T-cell (primary cell): ENCODE measurements at places on chromosomes 12 and 14. TPM values are rescaled to one million over a fixed set of nuclear protein-coding genes. Genes with fewer than 3 reads are reported as not detected.

GRCh38 chr12:109346920-109347319, 780 bp upstream of the MYO1H start:
- no peak for DNase-seq

- DNase-seq: no peak
These were observed 2.0 kb upstream of the CCDC197 start for GRCh38 chr14:93994919-93995682.

GRCh38 chr12:26036877-26037276, 78.4 kb downstream of the RASSF8 start:
- no peak for DNase-seq

Gene TRPV4
- not detected for total RNA-seq

Gene WNT1
- 0.47 TPM for total RNA-seq

Gene RBP5
- 0.59 TPM for total RNA-seq

Gene CNTN1
- total RNA-seq: not detected

- no peak for DNase-seq
These were observed 196 bp upstream of the MYH6 start for GRCh38 chr14:23408307-23408630.

GRCh38 chr14:99267837-99268781, 3.9 kb downstream of the BCL11B start:
- DNase-seq: peak; percentile 51

- DNase-seq: no peak
These were observed 27.5 kb upstream of the OR6J1 start for GRCh38 chr14:22671622-22672021.

- DNase-seq: no peak
These were observed 82.4 kb downstream of the ZFC3H1 start for GRCh38 chr12:71581206-71581605.

Gene DHRS4L2
- total RNA-seq: 14.0 TPM

Gene PLEKHG7
- total RNA-seq: 0.19 TPM

- DNase-seq: no peak
These were observed 1.3 kb upstream of the ATP2A2 start for GRCh38 chr12:110279566-110280375.

- no peak for DNase-seq
These were observed 67.5 kb upstream of the BTG1 start for GRCh38 chr12:92213166-92213565.

DNA sequence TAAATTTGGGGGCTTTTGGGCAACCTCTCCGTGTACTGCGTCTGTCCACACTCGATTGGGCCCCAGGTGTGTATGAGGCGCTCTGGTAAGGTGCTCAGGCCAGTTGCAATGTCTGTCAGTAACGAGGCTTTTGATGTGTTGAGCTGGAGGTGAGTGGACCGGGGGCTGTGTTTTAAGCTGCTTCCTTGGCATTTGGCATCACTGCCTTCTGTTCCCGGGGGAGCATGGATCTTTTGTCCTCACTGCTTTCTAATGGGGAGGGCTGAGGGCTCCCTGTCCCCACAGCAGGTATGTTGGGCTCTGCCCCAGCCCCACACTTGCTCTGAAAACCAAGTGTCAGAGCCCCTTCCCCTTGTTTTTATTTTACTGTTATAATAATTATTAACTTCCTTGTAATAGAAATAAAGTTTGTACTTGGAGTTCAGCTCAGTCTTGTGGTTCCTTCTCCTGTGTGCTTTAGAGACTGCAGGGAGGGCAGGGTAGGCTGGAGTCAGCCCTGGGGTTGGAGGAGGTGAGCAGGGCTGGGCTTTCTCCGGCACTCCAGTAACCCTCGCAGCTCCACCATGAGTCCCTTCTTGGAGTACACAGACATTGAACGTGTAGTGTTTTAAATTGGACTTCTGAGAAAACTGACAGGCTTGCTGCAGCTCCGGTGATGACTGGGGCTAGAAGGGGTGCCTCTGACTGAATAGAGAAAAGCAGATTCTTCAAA, 28.0 kb downstream of the TRAFD1 start:
- no peak for DNase-seq

Gene RHEBL1
- total RNA-seq: 2.5 TPM

DNA sequence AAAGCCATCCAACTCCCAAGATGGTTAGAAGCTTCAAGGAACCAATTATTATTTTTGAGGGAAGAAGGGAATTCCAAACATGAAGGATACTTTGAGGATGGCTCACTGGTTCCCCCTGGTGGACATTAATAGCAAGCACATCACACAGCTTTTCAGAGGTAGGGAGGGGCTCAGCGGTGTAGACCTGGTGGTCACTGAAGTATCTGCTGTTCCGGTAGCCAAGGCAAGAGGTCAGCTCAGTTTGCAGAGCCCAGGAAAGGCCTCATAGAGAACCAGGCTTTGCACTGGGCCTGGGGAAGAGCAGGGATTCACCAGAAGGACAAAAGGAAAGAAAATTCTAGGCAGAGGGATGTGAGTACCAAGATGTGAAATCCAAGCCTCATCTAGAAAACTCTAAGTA, 118.7 kb downstream of the KSR2 start:
- no peak for DNase-seq

Gene FLRT2
- 0.06 TPM for total RNA-seq

- DNase-seq: no peak
These were observed 164.8 kb downstream of the ITPR2 start for GRCh38 chr12:26668230-26668629.

Gene AICDA
- total RNA-seq: not detected

- no peak for DNase-seq
These were observed 1.1 kb downstream of the CYP46A1 start for GRCh38 chr14:99685151-99685591.

- no peak for DNase-seq
These were observed 107.3 kb downstream of the SAMD4A start for GRCh38 chr14:54674046-54674741.

Gene BCL2L14
- total RNA-seq: not detected

DNA sequence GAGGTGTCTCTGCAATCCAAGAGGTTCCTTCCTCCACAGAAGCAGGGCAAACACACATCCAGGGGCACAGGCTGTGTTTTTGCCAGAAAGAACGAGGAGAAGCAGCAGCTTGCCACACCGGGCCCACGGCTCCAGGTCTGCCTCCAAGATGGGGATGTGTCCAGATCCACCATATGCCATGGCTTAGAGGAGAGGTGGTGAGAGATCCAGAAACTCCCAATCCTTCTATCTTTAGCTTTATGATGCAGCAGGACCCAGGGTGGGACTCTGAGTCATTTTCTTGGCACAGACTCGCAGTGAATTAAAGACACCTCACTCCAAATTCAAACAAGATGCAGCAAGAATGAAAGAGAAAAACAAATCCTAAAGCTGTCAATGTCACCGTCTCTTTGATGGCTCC, 481.4 kb upstream of the TMEM132C start:
- no peak for DNase-seq

Gene C14orf39
- total RNA-seq: not detected

DNA sequence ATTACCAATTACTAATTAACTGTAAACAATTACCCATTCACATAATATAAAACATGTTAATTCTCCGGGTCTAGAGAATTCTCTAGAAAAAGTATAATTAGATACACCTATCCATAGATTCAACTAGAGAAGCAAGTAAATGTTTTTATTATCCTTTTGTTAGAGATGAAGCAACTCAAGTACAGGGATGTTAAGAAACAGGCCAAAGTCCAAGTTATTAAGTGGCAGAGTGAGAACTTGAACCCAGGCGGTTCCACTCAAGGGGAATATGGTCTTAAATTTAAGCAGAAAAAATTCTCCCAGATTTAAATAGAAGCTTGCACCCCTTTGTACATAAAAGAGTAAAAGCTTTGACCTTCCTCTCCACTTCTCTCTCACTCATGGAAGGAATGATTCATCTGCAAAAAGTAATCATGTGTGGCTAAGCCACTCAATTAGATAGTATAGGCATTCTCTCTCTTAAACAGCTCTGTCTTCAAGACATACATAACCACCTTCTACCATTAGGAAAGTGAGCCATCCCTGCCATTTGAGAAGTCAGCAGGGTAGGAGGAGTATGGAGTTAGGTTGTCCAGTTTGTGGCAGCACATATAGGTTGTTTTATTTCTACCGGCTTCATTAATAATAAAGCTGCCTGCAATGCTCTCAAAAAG, 34.1 kb downstream of the ERGIC2 start:
- no peak for DNase-seq

DNA sequence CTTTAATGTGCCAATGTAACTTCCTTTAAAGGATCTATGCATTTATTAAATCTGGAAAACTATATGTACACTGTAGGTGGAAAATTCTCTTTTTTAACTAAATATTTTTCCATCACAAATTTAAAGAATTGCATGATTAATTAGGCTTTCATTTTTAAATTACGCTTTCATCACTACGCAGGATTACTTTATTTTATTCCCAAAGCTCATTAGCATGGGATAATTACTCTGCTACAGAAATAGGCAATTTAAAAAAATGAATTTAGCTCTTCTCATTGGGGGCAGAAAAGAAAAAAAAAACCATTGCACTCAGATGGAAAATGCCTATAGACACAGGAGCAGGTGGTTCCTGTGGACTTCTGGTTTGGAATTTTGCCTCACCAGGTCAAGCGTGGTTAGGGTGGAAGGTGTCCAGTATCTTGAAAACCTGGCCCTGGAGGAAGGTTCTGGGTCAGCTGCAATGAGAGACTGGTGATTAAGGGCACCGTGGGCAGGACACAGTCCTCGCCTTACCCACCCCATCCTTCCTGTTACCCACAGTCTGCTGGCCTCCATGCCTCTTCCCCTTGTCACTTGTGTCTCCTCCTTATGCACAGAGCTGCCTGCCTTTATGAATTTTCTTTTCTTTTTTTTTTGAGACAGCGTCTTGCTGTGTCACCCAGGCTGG, 17.3 kb upstream of the RIN3 start:
- no peak for DNase-seq

- DNase-seq: no peak
These were observed 56.3 kb downstream of the KIF26A start for GRCh38 chr14:104194716-104195115.

GRCh38 chr14:83085136-83085535, 1551.5 kb upstream of the SEL1L start:
- DNase-seq: no peak

DNA sequence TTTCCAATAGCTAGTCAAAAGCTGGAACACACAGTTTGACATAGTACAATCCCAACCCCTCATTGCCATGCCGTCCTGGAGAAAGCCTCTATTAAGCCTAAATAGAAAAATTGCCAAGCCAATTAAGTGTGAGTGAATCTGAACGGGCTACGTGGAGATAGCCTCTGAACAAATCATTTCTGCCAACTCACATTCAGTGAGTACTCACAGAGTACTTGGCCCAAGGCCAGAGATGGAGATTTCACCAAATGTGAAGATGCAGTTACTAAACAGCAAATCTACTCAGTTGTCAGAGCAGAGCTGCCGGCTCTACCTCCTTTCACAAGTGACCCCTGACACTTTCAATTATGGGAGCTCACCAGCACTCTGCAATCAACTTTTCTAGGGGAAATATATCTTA, 350.0 kb downstream of the GALC start:
- DNase-seq: no peak

GRCh38 chr12:8914716-8915526, 612 bp downstream of the PHC1 start:
- peak; percentile 23 for DNase-seq

Gene LRTM2
- not detected for total RNA-seq

Gene ZNF605
- total RNA-seq: 12.1 TPM

Gene VPS33A
- total RNA-seq: 22.7 TPM

GRCh38 chr12:50545213-50545612, 40.4 kb downstream of the DIP2B start:
- no peak for DNase-seq

GRCh38 chr12:42156232-42156631, 11.6 kb upstream of the GXYLT1 start:
- DNase-seq: no peak

Gene VRTN
- not detected for total RNA-seq
